ENCODE measurements at places on chromosomes 3 and 15.

DNA sequence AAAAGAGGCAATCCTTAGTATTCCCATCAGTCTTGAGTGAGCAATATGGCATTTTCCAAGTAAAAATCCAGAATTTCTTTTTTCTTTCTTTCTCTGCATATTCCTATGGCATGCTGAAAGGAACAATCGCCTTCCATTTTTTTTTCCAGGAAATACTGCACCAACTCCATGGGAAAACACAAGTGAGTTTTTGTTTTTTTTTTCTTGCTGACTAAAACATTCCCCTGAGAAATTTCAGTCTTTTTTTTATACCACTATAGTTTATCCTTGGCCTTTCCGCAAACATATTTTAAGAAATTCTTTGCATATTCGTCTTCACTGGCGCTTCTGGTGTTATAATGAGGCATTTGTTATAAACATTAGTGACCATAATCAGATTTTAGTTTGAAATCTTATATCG lies 429.6 kb upstream of the MDFIC2 start:
- DNase-seq: no peak

- DNase-seq: no peak
Observed at GRCh38 chr3:143016321-143016972, 15.1 kb downstream of the U2SURP start.

DNA sequence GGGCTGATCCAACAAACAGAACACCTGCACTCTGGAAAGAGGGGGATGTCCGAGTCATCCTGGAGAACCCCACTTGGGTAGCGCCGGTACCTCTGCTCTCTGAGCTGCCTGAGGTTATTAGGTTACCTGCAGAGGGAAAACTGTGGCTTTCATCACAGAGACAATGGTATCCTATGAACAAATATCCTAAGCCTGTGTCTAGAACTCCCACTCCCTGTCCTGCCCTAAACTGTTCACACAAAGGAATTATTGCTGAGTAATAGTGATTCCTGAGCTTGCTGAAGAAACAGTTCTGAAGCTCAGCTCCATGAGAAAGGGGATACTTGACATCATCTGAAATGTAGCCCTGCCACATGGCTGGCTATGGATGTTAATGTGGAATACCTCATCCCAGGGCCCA lies 31.9 kb upstream of the WNT5A start:
- no peak for DNase-seq

DNA sequence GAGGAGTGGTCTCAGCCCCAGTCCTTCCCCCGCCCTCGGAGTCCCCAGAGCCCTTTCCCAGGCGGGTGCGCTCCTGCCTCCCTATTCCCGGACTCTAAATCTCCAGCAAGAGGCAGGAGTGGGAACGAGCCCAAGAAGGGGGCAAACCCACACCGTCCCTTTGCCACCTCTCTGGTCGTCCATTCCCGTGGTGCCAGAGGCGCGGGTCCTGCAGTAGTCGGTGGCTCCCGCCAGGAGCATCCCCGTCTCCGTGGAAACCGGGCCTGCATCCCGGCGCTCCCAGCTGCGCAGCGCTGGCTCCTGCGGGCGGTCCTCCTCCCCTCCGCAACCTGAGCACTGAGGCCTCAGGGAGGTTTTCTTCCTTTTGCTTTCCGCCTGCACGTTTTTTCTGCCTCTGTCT lies 44.8 kb downstream of the LHFPL4 start:
- no peak for DNase-seq

DNA sequence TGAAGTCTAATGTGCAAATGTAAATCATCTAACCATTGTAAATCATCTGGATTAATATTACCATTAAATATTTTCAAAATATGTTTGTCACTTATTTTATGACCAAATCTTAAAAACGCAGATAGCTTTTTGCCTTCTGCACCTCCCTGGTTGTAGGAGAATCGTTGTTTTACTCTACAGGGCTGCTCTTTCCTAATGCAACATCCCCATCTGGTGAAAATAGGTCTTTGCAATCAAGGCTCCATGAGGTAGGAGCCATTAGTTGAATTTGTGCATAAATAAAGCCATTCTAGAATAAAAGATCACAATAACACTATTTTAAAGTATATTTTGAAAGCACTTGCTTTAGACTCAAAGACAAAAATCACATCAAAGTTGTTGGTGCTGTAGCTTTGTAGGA lies 535.6 kb upstream of the AGTR1 start:
- DNase-seq: no peak

- no peak for DNase-seq
Observed at GRCh38 chr3:195196266-195196665, 74.7 kb downstream of the XXYLT1 start.

DNA sequence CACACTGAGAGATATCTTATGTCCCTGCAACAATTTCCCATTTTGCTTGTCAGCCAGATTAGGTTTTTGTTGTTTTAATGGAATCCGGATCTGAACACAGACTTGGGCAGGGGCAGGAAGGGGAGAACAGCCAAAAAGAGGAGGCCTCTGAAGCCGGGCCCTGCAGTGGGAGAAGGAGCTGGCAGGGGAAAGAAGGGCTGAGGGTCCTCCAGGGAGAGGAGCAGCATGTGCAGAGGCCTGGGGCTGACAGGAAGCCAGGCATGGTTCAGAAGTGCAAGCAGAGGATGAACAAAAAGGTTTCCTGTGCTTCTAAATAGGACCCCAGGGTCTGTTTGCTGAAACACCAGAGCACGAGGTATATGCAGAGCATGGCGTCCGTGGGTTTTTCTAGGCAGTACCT lies 49.1 kb upstream of the POMGNT2 start:
- DNase-seq: no peak

GRCh38 chr3:183349421-183350157 lies 78.8 kb downstream of the MCF2L2 start:
- no peak for DNase-seq

DNA sequence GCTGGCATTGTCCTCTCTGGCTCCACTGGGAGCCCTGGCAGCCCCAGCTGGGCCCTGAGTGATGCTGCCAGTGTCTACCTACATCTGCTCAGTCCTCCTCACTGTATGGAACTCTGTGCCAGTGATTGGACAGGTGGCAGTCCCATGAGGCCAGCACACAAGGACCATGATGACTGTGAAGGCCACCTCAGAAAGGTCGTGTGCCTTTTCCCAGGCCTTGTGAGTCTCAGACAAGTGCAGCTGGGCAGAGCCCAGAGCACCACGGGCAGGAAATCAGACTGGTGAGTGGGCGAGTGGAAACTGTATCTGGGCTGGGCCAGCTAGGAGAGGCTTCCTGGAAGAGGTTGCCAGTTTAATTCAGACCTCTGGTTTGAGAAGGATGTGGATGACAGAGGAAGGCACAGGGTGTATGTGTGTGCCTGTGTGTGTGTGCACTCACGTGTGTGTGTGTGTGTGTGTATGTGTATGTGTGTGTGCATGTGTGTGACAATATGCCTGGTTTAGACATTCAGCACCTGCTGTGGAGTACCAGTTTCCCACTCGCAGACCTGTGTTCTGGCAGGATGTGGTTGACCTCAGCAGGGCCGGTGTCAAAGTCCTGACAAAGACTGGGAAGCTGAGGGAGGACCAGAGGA lies 7.0 kb downstream of the MAPKAPK3 start:
- DNase-seq: no peak

DNA sequence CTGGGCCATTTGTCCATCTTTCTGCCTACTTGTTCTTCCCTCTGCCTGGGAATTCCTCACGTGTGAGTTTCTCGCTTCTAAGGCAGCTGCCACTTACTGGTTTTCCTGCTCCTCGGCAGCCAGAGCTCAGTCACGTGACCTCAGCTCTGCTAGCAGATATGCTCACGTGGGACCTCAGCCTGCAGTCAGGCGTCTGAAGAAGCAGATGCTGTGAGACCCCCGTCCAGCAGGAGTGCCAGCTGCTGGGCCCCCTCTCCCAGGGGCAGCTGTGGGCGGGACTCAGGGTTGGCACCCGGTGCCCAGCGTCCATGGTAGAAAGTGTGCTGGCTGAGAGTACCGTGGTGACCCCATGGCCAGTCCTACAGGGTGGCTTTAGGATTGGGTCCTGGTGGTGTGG lies 161.3 kb upstream of the TLE3 start:
- peak; percentile 33 for DNase-seq

DNA sequence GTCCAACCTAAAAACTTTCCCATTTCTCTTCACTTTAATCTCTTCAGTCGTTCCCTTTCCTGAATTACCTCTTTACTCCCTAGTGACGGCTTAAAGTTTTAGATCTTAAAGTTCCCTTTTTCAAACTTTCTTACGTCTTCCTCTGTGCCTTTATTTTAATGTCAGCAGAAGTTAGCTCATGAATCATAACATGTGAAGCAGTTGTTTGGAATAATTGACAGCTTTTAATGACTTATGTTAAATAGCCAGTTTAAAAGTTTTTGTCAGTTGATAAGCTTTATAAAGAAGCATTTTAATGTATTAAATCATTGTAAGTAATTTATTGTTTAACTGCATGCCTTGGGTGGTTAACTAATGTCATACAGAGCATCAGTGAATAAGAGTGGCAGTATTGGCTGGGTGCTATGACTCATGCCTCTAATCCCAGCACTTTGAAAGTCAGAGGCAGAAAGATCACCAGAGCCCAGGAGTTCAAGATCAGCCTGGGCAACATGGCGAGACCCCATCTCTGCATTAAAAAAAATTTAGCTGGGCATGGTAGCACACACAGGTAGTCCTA lies 33.9 kb downstream of the PIK3CA start:
- DNase-seq: no peak

DNA sequence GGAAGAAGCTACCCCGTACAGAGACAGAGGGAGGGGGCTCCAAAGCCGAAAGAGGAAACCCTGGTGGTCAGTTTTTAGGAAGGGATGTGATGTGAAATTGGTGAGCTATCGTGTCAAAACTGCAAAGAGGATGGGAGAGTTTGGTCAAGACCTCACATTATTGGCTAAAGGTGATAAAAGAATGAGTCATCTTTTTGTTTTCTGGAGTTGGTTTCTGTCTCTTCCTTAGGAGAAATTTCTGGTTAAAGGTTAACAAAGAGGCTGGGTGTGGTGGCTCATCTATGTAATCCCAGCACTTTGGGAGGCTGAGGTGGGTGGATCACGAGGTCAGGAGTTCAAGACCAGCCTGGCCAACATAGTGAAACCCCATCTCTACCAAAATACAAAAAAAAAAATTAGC lies 217.8 kb upstream of the CBLB start:
- no peak for DNase-seq

DNA sequence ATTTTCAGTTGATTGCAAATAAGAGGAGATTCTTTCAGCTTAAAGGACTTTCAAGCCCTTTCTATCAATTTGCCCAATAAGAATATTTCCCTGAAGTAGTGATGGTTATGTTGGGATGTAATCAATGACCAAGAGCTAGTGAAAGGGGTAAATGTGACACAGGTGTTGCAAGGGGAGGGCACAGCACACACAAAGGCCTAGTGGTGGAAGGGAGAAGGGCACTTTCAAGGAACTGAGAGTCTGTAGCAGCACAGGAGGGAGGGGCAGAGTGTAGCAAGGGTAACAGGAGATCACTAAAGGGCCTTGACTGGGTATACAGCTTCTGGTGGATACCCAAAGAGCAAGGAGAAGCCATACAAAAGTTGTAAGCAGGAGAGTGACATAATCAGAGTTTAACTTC lies 217.8 kb upstream of the ARHGEF26 start:
- DNase-seq: no peak

DNA sequence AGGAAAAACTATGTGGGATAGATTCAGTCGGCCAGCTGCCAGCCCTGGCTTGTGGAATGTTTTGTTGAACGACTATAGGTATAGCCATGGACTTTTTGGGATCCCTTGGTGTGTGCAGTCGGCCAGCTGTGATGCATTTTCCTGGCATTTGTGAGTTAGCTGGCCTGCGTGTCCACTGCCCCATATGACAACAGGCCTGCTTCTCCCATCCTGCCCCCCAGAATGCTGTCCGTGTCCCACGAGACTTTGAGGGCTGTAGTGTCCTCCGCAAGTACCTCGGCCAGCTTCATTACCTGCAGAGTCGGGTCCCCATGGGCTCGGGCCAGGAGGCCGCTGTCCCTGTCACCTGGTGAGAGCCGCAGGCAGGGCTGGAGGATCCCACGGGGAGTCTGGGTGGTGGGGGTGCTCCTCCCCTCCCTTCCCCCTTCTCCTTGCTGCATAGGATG lies 23.6 kb downstream of the PTPN23 start:
- no peak for DNase-seq

- DNase-seq: no peak
Observed at GRCh38 chr15:72445426-72445825, 28.7 kb upstream of the ARIH1 start.

DNA sequence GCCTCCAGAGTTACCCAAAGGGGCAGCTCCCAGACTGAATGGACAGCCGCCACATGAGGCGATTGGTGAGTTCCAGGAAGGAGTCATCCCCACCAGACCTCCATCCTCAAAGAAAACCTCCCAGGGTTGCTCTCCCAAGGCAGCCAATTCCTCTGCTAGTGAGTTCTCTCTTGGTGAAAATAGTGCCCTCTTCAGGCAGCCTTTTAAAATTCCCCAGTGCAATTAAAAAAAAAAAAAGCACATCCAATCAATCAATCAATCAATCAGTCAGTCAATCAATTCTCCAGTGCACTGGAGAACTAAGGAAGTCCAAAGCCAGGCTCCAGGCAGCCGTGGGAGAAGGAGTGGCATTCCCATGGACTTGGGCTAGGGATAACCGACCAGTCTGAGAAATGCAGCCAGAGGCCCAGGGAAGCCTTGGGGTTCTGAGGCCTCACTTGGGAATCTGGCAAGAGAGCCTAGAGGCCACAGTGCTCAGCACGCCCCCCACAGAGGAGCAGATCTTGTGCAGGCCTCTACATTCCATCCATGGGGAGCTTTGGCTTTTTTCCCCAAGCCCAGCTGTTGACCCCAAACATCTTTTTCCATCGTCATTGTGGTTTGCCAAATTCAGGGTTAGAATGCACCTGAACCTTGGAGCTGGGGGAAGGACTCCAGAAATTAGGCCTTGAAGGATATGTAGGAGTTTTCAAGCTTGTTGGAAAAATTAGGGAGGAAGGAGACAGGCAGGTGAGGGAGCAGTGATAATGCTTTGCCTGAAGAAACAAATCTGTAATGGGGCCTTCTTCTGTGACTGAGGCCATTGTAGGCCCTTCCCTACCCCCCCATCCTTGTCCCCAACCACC lies 4.8 kb downstream of the PAQR5 start:
- no peak for DNase-seq

GRCh38 chr15:60237446-60237845 lies 160.3 kb downstream of the ANXA2 start:
- peak; percentile 26 for DNase-seq

GRCh38 chr3:51819709-51820406 lies 40.8 kb upstream of the IQCF6 start:
- DNase-seq: no peak

DNA sequence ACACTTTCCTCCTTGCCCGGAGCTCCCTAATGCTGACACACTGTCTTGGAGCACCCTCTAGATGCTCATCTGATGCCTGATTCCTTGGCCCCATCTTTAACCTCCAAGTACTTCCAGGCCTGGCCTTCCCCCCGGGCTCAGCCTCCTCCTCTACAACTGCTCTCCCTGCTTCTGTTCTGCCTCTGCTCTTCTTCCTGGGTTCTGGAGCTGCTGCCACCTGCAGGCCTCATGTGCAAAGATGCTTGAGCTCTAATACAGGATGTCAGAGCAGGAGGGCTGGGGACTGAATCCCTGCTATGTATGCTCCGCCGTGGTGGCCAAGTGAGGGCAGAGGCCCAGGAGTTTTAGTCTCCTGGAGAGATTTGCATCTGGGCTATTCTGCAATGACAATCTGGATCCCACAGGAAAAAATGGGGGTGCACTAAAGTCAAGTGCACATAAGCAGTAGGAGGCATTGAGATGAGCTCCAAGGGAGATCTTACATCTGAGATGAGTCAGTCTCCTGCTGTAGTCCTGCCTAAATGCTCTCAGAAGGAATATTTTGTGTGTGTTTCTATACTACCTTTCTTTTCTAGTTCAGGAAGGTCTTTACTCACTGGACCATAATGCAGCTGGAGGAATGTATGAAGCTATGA lies 296.3 kb downstream of the UACA start:
- peak; percentile 26 for DNase-seq

Measured in AG04450 (cell line).